Stimulated activated CD4-positive, alpha-beta T cell treated with anti-CD3 and anti-CD28 coated beads, Interleukin-1b, Interleukin-23, amount 100 ng/mL, for 1 hour (primary cell): ENCODE measurements at places on chromosomes 2 and 18.

DNA sequence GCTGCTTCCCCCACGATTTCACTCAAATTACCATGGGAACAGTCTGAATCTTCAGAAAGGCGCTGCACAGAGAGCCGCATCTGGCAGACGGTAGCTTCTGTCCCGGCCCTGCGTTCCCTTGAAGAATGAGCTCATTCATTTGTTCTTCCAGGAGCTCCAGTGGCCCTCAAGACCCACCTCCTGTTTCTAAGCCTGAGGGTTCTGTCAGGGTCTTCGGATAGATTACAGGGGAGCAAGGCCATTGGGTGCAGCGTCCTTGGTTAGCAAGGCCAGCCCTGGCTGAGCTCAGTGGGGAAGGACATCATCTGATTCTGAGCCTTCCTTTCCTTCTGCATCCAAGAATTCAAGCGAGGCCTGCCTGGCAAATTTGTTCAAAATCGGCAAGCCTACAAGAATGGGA, 111.9 kb downstream of the PDCL3 start:
- no peak for DNase-seq

GRCh38 chr2:200596774-200597570, 11.2 kb downstream of the AOX1 start:
- DNase-seq = no peak

- no peak for DNase-seq
Observed at GRCh38 chr2:50718146-50718545, 313.8 kb downstream of the NRXN1 start.

- DNase-seq = no peak
Observed at GRCh38 chr2:199762963-199763362, 88.0 kb downstream of the FTCDNL1 start.

DNA sequence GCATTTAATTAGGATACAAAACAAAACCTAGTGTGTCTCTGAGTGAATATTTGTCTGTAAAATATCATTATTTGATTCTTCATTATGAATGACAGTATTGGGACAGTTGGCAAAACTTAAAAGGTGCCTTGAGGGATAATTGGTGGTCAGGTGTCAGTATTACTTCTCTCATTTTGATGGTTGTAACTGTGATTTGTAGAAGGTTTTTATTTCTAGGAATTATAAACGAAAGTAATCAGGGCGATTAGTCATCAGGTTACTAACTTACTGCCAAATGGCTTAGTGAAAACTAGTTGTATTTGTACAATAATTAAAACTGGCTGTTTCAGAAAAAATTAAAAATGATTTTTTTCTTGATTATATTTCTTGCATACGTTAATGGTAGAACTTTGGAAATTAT, 117.6 kb downstream of the BIRC6 start:
- no peak for DNase-seq

- DNase-seq = no peak
Observed at GRCh38 chr2:68901199-68901514, 30.0 kb upstream of the BMP10 start.

DNA sequence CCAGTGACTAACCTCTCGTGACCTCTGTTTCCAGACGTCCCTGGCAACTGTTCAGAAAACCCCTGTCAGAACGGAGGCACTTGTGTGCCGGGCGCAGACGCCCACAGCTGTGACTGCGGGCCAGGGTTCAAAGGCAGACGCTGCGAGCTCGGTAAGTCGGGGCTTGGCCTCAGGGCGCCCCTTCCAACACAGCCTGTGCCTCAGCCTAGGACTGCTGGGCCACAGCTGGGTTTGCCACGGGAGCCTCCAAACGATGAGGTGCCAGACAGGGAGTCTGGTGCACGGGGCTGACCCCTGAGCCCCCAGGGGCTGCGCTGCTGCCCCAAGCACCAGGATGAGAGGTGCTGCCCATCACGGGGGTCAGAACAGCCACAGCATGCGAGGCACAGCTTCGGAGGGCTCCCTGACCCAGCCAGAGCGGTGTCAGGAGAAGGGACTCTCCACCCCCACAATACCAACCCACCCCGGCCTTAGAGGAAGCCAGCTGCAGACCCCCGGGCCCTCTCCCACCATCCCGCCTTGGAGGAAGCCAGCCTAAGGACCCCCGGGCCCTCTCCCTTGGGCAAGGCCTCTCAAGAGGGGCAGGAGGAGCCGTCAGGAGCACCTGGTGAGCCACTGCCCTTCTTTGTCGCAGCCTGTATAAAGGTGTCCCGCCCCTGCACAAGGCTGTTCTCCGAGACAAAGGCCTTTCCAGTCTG, 20.3 kb downstream of the MTERF4 start:
- no peak for DNase-seq

- no peak for DNase-seq
Observed at GRCh38 chr2:151973901-151974199, 125.0 kb downstream of the CACNB4 start.

- DNase-seq = no peak
Observed at GRCh38 chr18:30705943-30706342, 336.6 kb downstream of the DSC3 start.

DNA sequence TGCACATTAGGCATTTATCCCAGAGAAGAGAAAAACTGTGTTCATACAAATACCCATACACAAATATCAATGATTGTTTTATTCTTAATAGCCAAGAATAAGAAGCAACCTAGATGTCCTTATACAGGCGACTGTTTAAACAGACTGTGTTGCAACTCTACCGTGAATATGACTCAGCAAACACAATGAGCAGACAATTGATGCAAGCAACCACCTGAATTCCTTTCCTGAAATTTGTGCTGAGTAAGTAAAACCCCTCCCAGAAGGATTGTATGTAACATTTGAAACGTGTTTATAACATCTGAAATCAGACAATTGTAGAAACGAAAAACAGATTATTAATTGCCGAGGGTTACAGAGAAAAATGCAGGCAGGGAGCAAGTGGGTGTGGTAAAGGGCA, 621.9 kb upstream of the SOX11 start:
- DNase-seq = no peak

- no peak for DNase-seq
Observed at GRCh38 chr2:191222952-191223351, 22.3 kb upstream of the MYO1B start.

DNA sequence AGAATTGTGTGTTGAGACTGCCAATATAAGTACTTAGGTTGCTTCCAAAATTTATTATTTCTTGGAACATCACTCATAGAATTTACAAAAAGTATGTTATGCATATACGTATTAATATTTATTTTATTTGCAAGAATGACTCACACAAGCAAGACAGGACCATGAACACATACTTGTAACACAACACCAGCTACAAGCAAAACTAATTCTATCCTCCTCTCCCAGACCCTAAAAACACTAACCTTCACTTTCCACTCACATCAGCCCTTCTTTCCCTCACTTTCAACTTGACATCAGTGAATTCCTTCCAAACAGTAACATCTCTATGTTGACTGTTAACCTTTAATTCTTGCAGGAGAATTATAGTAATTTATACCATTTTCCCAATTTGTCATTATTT, 24.3 kb downstream of the OSBPL1A start:
- DNase-seq = no peak

- no peak for DNase-seq
Observed at GRCh38 chr2:38935568-38936172, 46.0 kb downstream of the ARHGEF33 start.

DNA sequence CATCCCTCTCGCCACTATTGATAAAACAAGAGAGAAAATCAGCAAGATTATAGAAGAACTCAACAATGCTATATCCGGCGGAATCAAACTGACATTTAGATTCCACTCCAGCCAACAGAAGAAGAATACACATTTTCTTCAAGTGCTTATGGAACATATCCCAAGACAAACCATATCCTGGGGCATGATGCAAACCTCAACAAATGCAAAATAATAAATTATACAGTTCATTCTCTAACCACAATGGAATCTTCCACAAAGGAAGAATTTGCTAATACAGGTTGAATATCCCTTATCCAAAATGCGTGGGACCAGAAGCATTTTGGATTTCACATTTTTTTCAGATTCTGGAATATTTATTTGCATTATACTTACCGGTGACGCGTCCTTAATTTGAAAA, 51.4 kb upstream of the YPEL5 start:
- DNase-seq = no peak

GRCh38 chr18:52694804-52695203, 354.8 kb downstream of the DCC start:
- DNase-seq = no peak

GRCh38 chr2:68039317-68039716, 23.5 kb downstream of the C1D start:
- DNase-seq = no peak

DNA sequence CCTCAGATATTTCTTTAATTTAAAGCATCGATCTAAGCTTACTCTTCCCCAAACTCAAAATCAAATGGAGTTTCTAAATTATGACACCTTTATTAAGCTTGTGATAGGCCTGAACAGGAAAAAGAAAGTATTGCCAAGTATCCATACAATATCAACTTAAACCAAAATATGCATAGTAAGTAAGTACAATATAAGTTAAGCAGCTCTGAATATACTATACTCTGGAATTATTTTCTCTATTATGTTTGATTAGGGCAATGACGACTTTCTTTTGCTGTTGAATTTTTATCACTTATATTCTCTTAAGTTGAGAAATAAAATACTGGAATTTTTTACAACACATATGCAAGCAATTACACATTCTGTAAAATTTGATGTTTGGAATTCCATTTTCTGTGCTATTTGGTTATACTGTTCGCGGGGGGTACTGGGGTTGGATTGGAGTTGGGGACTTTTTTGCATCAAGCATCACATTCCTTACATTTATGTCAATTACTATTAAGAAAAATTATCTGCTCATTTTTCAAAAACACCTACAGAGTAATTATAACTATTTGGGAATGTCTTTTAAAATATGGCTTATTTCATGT, 2.2 kb downstream of the COL5A2 start:
- DNase-seq = no peak

DNA sequence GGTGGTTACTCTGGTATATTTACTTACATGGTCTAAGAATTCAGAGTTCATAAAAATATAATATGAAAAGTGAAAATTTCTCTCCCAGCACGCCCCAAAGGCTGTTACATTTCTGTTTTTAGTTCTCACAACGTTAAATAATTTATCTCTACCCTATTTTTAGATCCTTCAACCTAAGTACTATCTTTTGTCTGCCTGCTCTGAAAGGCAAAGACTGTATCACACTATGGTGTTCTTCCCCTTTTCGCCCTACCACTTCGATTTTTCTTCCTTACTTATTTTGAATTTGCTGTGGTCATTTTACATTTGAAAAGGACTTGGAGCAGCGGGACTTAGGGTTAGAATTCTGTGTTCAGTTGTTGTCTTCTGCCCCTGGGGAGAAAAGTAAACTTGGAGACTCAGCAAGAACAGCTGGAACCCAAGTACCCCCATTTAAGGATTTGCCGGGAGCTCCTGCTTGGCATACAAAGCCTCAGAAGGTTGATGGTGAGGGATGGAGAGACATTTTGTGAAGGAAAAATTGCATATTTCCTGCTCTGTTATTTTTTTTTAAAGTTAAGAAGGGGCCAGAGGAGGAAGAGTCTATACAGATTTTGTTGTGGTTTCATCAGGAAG, 19.0 kb downstream of the ADAM23 start:
- no peak for DNase-seq

DNA sequence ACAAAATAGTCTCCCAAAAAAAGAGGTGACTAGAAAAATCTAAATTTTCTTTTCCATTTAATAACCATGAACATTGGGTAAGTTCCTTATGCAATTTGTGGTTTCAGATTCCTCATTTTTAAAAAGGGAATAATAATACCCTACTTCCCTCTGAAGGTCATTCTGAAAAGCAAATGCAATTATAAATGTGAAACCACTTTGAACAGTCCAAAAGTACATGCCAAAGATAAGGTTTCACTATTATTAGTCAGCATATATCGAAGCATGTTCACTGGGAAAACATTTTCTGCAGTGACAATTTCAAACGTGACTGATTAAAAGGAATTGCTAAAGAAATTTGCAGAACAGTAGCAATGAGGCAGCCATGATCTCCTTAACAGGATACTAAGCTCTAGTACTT, 100.1 kb upstream of the RNF152 start:
- no peak for DNase-seq

- no peak for DNase-seq
Observed at GRCh38 chr2:24984912-24985311, 13.2 kb upstream of the DNAJC27 start.

DNA sequence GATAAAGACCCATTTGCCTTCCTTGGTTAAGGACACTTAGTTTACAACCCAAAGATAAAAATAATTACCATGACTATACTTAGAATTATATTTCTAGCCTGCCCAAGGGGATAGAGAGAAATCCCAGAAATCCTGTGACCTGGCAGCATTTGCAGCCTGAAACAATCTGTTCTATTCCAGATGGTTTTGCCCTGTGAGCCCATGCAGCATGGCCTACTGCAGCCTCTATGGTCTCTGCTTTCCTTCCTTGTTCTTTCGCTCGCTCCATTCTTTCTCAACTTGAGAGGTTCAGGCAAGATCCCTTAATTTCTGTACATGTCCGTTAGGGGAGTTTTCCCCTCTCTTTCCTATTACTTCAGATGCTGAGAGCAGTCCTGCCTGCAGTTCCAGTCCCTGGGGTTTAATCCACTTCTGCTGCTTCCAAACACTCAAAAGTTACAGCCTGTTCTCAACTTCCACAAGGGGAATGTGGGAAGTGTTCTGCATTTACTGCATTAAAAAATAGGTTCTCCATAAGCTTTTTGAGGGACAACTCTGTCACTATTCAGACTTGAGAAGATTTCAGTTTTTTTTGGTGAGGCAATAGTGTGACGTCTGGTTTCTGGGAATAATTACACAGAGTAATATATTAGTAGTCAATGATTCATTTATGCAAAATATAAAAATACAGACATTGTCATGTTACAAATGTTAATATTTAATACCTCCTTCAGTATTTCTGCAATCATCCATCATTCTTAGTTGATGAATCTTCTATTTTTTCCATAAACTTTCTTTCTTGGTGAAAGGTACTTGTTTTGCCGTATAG, 80.3 kb downstream of the CDCA7 start:
- no peak for DNase-seq

DNA sequence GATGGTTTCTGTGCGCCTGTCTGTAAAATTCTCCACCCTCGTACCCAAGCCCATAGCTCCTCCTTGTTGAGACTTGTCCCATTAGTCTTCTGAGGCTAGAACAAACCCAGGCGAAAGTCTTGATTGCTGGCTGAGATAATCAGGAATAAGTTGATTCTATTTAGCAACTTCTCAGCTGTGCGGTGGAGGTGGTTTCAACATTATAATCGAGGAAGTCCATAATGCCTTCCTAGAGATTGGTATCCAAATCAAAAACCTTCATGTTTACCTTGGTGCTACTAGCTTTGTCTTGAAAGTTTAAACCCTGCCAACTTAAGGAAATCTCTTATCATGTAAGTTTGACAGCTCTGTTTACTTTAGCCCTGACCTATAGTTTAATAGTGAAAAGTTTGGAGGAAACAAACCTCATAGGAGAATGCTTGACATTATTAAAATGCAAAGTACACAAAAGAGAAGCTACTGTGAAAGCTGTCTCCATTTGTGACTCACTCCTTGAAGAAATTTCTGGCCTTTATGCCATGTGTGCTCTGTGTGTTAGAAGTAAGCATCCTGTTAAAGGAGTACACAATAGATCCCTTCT, 36.6 kb upstream of the DSC1 start:
- DNase-seq = no peak
